ENCODE measurements at places on chromosomes 1 and 21.
A peak's percentile ranks its signal among the peaks of the same experiment; 100 is the strongest.

- no peak for DNase-seq
Measured at GRCh38 chr1:175152006-175152652, 40.4 kb downstream of the KIAA0040 start.

DNA sequence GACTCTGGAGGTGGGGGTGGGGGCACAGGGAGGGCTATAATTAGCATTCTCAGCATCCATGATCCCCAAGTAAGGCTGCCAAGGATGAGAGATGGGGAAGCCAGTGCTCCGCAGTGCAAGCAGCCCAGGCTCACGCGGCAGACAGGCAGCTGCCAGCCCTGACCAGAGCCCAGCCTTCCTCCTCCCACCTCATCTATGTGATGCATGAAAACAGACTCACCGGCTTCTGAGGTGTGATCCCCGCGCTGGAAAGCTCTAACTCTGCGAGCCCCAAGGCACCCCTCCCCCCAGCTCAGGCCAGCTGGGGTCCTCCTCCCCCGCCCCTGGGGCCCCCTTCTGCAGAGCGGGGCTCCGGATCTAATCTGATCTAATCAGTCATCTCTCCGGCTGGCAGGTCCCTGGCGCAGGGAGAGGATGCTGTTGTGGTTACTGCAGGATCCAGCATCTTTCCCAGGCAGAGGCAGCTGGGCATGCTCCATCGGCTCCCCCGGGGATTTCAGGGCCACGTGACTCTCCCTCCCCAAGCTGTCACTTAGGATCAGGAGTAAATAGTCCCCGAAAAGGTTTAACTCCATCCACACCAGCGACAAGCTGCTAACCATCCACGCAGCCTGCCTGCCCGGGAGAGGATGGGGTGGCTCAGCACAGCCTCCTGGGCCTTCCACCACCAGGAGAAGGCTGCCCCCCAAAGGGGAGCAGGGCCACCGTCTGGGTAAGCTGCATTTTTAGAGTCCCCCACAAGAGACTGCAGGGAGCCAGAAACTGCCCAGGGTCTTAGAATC lies at the start of gene PLEKHA6:
TSS of gene PLEKHA6 (minus strand) at position 456 of the 782 bp plus-strand sequence. CDS start 86,202 bp downstream, outside the sequence.
- DNase-seq = no peak

- no peak for DNase-seq
Measured at GRCh38 chr1:185438936-185439335, 121.9 kb upstream of the IVNS1ABP start.

DNA sequence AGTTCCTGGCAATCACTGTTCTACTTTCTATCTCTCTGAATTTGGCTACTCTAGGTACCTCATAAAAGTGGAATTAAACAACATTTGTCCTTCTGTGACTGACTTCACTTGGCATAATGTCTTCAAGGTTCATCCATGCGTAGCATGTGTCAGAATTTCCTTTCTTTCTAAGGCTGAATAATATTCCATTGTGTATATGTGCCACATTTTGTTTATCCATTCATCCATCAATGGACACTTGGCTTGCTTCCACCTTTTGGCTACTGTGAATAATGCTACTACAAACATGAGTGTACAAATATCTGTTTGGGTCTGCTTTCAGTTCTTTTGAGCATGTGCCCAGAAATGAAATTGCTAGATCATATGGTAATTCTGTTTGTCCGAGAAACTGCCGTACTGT lies 14.7 kb downstream of the CACHD1 start:
- DNase-seq = no peak

GRCh38 chr1:167541003-167541402 lies 12.6 kb downstream of the CREG1 start:
- no peak for DNase-seq

- peak; percentile 95 for DNase-seq
Measured at GRCh38 chr1:16155537-16156410, at the start of gene EPHA2. Gene EPHA2, minus strand, starts transcription at chr1:16156069. Its CDS starts 137 bp downstream, at chr1:16155932.

- no peak for DNase-seq
Measured at GRCh38 chr1:193185901-193186731, at the start of gene B3GALT2. Gene B3GALT2, minus strand, starts transcription at chr1:193186613. Its CDS starts 5,051 bp downstream, at chr1:193181562.

GRCh38 chr21:45747802-45748445 lies 104.4 kb downstream of the PCBP3 start:
- DNase-seq = no peak

GRCh38 chr1:10909697-10910680 lies 102.5 kb upstream of the TARDBP start:
- peak; percentile 68 for DNase-seq

GRCh38 chr1:154614901-154615300 lies 6.9 kb upstream of the ADAR start:
- no peak for DNase-seq

GRCh38 chr1:100868364-100868995 lies 26.2 kb downstream of the EXTL2 start:
- no peak for DNase-seq

- DNase-seq = no peak
Measured at GRCh38 chr1:116724765-116725375, 29.4 kb upstream of the CD2 start.

DNA sequence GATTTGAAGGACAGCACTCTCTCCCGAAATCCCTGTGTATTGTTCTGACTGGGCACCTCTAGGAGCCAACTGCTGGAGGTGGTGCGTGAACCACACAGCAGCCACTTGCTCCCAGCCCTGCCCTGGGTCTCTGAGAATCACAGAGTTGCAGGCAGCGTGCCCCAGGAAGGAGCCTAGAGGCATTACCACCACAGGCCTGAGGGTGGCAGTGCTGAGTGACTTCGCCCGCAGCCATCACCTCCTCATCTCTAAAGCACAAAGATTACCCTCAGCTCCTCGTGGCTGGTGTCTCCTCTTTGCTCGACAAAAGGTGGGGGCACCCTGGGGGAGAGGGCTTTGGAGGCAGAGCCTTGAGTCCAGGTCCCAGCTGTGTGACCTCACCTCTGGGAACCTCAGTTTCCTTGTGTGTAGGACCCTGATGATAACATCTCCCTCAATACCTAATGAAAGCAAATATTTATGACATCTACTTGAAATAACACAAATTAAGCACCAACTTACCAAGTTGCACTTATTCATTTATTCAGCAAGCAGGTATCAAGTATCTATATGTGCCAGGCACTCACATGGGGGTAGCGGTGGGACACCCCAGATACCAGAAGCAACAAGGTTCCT lies 86.3 kb downstream of the VWA5B1 start:
- no peak for DNase-seq

DNA sequence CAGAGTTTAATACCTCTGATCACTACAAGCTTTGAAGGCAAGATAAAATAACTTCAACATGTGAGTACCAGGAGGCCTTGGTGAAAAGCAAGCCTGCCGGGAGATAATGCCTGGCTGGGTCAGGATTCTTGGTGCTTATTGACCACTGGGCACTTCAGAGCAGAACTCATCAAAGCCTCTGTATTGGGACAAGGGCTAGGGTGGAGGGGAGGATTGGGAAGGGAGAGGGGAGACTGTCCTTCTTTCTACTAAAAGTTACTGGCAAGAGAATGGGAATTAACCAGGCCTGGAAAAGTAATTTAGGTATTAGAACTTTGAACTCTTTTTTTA lies 35.2 kb downstream of the NEK2 start:
- DNase-seq = no peak

DNA sequence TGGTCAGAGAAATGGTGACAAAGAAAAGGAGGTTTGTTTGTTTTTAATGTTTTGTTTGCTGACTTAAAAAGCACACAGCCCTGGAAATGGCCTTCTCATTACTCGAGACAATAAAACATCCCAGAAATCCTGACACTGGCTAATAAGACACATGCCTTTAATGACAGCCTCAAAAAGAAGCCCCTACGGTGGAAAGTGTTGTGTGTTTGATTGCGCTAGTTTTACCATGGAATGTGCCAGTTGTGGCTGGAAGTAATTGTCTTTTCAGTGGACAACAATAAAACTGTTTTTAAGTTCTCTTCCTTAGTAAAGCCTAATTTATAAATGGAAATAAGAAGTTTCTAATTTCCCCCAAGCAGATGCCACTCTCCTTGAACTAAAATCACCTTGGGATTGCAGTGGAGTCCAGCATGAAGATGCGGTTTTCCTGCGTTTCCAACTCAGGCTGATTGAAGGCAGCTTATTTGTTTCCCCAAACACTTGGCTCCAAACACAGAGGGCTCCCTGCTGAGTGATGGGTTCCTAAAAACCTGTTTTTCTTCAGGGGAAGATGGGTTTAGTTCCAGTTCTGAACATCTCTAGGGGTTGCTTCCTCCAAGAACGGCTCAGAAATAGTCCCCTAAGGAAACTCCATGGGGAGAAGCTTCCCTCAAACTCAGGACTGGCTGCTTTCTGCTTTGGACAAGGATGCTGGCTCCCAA lies 54.3 kb downstream of the CD247 start:
- DNase-seq = no peak

- no peak for DNase-seq
Measured at GRCh38 chr1:44507490-44508396, 102.7 kb downstream of the RNF220 start.

- DNase-seq = no peak
Measured at GRCh38 chr1:51535006-51535592, 16.0 kb upstream of the EPS15 start.
